Foreskin melanocyte (primary cell): ENCODE measurements at places on chromosomes 7 and 10.

DNA sequence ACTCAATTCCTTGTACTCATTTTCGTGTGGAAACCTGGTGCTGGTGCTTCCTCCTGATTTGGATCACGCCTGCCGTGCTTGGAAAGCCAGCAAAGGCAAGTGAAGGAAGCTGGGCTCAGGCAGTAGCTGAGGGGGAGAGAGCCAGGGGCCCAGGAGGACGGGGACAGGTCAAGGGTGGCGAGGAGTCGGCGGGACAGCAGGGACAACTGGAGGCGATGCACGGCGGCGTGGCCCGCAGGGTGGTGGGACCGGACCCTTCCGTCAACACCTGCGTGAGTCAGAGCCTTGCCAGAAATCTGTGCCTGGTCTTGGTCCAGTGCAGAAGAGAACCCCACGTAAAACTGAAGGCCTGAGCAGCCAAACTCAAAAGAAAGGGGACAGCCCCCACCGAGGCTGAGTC is 309.7 kb upstream of the SHH start:
- DNase-seq, result no peak

DNA sequence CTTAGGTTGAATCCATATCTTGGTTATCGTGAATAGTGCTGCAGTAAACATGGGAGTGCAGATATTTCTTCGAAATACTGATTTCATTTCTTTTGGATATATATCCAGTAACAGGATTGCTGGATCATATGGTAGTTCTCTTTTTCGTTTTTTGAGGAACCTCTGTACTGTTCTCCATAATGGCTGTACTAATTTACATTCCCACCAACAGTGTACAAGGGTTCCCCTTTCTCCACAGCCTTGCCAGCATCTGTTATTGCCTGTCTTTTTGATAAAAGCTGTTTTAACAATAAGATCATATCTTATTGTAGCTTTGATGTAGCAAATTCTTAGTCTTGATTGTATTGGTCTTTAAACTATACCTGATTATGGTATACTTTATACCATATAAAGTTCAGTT is 45.3 kb downstream of the ZNRF2 start:
- no peak for DNase-seq

DNA sequence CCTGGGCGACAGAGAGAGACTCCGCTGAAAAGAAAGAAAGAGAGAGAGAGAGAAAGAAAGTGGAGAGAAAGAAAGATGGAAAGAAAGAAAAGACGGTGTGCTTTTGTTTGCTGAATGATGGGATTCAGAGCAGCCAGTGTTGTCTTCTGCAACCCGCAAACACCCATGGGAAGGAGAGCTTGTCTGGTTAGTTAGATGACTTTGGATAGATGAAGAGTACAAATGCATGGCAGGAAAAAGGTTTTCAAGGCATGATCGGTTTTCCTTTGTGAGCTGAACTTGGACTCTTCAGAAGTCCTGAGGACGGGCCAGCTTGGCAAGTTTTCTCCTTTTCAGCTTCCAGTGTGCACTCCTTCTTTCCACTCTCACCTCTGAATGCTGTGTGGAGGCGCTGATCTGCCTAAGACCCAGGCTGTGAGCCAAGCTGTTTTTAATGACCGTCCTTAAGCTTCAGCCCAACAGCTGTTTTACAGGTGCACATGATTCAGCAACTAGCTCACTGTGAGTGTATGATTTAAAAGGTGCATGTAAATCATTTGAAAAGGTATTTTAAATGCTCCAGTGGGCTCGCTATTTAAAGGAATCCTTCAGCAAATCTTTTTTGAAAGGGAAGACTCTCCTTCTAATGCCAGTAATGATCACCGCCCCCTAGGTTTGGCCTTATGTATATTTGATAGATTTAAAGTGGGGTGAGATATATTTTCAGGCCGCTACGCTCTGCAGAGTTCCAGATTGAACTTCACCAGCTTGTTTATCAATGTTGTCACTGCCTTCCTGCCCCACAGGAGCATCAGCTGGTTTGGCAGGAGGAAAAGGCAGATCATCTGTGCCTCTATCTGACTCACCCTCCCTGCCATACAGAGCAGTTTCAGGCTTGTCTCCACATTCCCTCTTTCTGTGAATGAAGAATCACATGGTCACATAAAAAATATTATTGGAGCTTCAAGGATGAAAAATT is 115.0 kb downstream of the PLXDC2 start:
- no peak for DNase-seq

DNA sequence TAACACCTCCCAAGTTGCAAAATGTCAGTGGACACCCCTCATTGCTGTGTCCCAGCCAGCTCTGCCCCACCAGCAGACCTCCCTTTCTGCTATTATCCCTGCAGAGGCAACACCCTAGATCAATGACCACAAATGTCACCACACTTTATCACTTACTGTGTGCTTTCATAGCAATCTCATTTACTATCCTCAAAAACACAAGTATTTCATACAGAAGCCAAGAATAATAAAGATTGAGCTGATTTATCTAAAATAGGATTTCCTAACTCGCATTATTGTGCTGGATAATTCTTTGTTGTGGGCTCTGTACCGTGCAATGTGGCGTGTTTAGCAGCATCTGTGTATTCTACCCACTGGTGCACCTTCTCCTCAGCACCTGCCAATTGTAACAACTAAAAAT is 13.2 kb upstream of the ABCB5 start:
- no peak for DNase-seq

- peak; percentile 64 for DNase-seq
Observed at GRCh38 chr10:24723788-24724380, at the start of gene ARHGAP21. Gene ARHGAP21, minus strand, starts transcription at chr10:24723887. Its CDS starts 1,988 bp downstream, at chr10:24721899.

DNA sequence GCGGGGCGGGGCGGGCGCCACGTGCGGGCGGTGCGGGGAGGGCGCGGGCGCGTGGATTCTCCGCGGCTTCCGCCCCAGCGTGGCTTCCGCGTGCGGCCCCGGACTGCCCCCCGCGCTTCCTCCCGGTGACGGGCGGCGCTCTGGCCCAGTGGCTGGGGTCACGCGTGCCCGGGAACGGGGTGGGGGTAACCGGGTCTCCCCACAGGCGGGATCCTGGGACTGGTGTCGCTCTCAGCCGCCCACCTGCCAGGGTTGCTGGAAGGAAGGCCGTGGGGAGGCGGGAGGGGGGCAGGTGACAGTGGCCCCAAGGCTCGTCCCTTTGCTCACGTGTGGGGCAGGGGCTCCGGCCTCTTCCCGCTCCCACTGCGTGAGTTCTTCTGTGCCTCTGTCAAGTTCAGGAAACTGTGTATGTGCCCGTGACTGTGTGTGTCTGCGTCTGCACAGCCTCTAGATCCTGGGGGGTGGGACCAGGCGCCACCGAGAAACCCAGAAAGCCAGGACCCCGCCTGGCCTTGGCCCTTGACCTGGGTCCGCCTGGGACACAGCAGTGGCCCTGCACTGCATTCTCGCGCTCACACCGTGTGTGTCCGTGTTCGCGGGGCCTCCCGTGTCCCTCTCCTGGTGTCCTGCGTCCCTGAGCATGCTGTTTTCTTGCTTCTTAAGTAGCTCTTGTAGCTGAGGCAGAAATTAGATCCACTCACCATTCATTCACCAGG is 919 bp downstream of the MAFK start:
- no peak for DNase-seq

- peak; percentile 37 for DNase-seq
Observed at GRCh38 chr10:87541114-87541513, 36.4 kb downstream of the MINPP1 start.

DNA sequence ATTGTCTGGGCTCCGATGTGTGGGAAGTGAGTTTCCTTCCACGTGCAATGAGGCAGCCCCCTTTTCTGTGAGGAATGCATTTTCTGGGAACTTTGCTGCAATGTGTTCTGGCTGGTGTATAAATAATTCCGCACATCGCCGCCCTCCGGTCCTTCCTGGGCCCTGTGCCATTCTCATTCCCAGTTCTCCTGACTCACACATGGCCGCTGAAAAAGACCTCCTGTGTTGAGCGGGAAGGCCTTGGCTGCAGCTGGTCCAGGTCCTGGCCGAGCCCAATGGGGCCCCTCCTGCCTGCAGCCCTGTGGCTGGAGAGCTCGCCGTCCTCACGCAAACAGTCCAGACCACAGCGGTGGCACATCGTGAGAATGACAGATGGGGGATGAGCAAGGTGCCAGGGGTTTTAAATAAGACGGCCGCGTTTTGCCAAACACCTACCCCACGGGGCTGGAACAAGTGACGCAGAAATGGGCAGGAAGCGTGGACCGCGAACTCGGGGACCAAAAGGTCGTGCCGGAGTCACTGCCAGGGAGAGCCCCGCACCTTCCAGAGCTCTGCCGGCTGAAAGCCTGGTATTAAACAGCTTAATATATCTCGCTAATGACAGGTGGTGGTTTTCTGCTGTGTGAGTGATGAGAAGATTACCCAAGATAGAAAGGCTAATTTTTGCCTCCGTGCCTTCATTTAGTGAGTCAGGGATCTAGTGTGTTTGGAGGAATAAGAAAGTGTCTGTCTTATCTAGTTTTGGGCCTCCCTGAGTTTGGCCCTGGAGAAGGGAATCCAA is 37.0 kb downstream of the FAM20C start:
- DNase-seq, result no peak

GRCh38 chr7:141691961-141692360 is 10.0 kb downstream of the DENND11 start:
- no peak for DNase-seq

- DNase-seq, result no peak
Observed at GRCh38 chr10:129131457-129132132, 335.4 kb upstream of the MGMT start.

DNA sequence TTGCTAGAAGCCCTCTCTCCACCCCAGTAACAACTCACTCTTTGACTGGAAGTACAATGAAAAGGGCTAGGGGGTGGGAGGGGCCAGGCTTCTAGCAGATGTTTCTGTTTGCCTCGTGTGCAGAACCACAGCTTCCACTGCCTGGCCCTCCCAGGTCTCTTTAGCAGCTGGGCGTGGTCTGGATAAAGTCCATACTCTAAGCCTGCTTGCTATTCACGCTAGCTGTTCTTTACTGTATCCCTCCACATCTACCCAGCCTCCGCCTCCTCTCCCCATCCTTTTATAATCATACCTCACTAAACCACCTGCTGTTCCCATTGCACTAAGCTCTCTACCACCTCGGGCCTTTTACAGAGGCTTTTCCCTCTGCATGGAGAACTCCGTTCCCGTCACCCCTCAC is 288.8 kb downstream of the CAMK1D start:
- no peak for DNase-seq

GRCh38 chr7:15309872-15310271 is 251.9 kb downstream of the AGMO start:
- no peak for DNase-seq

DNA sequence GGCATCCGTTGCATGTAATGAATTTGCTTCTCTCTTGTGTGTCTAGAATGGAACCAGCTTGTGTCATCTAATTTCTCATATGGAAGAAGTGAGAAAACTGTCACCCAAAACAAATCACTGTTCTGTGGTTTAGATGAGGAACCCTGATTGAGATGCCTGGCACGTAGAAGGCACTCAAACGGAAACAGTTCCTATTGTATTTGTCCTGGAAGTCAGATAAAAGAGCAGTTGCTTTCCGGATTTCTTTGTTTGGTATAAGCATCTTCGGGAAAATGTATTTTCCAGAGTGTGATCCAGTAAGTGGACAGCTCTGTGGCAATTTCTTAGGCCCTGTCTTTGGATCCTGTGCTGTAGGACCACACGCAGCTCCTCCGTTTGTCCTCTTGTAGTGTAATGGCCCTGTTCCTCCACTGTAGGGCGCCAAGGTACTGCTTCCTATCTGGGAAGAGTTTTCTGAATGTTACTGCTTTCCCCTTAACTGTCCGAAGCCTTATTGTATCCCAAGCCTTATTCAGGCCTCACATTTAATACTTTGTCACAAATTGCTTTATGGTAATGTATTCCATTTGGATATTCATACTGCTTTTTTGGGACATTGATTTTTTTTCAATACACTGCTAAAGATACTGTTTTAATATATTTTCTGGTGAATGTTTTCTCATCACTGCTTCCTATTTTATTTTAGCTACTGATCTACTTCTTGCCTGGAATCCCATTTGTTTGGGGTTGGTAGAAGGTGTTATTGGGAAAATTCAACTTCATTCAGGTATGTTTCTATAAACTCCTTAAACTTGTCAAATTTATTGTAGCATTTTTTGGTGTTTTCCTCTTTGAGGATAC is 24.8 kb downstream of the INPP5F start:
- peak; percentile 68 for DNase-seq

DNA sequence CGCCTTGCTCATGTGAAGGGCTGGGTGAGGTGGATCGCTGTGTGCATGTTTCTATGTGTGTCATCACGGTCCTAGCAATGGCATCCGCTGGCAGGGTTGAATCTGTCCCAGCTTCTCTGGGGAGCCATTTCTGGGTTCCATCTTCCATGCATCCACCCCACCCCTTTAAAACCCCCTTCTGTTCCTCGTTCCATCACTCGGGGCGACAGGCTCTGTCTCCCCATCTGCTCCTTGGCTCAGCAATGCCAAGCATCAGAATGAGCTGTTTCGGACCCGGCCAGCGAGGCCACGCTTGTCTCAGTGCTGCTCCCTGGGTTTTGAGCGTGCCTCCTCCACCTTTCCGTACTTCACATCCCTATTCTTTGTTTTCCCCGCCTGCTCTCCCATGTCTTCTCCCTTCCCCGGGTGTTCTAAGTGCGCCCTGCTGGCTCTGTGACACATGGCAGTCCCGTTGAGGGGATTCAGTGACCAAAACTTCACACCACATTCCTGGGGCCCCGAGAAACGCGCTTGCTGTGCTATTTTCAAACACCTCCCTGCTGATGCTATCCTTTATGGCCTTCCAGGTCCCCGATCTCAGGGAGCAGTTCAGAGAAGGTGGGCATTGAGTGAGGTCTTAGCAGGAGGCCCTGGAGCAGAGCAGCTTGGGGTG is 554.1 kb upstream of the FOXK1 start:
- DNase-seq, result no peak
